Activated CD4-positive, CD25-positive, alpha-beta regulatory T cell treated with anti-CD3 and anti-CD28 coated beads, Interleukin-2, amount 50 U/mL, for 24 hours (primary cell): ENCODE measurements at places on chromosomes 1 and 21.

DNA sequence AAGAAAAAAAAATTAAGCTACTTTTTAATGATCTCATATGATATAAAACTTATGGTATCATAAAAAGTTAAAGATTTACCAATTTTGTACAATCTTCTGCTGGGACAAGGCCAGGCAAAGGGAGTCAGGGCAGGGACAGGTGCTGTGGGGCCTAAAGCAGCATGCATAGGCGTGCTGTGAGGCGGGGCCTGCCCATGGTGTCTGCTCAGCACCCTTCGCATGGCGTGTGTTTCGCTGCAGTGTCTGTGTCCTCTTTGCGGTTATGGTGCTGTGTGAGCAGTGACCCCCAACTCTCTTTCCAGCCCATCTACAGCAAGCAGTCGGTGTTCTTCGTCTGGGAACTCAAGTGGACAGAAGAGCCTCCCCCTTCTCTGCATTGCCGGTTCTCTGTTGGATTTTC lies 13.4 kb upstream of the PWP2 start:
- no peak for ATAC-seq

DNA sequence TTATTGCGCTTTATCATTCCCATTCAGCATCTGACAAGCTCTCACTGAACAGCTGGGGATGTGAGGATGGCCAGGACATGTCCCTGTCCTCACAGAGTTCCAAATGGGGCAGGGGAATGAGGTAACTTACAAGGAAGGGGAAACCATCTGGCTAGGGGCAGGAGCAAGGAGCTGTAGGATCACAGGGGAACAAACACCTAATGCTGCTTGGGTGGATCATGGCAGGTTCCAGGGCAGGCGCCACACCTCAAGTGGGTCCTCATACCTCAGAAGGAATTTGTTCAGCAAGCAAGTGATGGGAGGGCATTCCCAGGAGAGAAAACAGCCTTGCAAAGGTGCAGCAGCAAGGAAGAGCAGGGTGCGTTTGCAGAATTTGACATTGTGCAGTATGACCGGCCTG lies 35.1 kb upstream of the GRIK3 start:
- no peak for ATAC-seq

- ATAC-seq, result no peak
Measured at GRCh38 chr1:158864595-158864994, 33.4 kb downstream of the MNDA start.

DNA sequence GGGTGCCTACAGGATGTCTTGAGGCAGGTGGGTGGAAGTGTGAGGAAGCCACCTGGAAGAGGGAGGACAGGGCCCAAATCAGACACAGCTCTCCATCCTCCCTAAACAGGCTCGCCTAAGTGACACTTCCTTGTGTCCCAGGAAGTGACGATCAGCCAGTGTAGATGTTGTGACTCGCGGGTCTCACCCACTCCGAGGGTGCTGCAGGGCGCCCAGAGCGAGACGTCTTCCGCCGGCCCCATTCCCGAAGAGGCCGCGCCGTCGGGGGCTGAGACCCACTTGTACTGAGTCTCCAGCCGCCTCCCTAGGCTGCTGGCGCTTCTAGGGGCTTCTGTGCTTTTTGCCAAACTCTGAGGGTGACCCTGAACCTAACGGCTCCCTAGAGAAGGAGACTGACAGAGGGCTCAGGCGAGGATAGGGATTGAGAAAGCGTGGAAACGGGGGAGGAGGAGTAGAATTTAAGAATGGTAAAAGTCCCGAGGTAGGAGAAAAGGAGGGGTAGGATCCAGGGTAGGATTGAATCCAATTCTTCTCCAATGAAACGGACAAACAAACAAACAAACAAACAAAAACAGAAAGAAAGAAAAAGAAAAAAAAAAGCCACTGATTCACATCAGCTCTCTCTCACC lies 543 bp upstream of the MARK1 start:
- peak; percentile 11 for ATAC-seq

- ATAC-seq, result no peak
Measured at GRCh38 chr1:82836973-82837680, 1036.4 kb downstream of the ADGRL2 start.

GRCh38 chr1:39842836-39843235 lies 40.5 kb downstream of the TRIT1 start:
- no peak for ATAC-seq

GRCh38 chr1:65503427-65503826 lies 83.0 kb downstream of the LEPR start:
- ATAC-seq, result no peak

DNA sequence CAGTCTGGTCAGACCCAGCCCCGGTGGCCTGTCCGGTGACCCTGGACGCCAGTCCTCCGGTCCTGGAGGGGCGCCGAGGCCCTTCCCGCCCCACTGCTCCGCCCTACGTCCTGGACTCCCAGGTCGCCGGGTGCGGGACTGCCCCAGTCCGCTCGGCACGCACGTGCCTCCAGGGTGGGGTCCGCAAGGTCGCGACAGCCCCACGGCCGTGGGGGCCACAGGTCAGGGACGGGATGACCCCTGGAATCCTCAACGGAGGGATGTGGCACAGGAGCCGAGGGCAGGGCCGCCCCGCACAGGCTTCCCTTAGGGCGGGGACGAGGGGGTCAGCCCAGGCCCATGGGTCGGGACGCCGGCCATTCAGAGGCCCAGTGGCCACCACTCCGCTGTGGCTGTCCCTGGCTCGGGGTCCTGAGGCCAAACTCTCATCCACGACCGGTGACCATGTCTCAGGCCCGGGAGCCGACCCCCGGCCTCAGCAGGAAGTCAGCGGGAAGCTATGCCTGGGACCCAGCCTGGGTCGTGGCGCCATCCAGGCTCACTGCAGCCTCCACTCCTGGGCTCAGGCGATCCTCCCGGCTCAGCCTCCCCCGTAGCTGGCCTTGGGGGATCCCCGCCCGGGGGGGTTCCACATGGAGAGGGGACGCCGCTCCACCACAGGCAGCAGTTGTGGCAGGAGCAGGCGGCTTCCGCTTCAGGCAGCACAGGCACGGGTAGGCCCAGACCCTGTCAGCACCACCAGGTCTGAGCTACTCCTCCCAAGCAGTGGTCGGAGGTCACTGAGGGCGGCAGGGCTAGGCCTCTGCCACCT lies 599 bp upstream of the TMEM240 start:
- no peak for ATAC-seq

GRCh38 chr1:247054992-247055415 lies 23.6 kb downstream of the ZNF670 start:
- no peak for ATAC-seq

- ATAC-seq, result no peak
Measured at GRCh38 chr1:169122976-169123375, 16.5 kb downstream of the ATP1B1 start.

DNA sequence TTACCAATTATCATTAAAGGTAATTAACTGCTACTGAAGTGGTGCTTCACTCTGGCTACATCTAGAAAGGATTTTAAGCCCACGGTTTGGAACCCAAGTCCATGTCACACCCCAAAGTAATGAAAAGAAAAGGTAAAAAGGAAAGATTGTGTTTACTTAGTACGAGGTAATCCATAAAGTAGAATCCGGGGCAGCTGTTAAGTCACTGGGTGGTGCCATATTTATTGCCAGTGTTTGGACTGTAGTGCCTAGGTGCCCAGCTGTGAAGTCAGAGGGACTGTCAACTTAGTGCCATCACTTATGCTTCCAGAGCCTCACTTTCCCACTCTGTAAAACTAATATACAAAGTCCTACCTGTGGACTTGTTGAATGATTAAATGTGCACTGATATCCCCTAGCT lies 52.2 kb upstream of the GRHL3 start:
- ATAC-seq, result no peak

DNA sequence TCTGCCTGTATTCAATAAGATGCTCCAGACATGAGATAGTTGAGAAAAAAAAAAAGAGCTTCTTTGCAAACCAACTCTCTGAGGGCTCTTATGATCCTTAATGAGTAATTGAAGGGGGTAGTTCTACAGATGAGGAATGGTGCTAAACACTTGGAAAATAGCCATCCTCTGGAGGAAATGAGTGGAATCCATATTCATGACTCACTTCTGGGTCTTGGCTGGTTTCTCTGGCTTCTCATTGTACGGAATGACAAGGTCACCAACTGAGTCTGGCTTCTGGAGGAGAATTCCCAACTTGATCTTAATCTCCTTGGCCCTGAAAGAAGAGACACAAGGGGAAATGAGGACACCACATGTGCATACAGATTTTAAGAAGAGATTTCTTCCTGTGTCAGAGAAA lies 34.7 kb downstream of the RGS5 start:
- ATAC-seq, result no peak

- ATAC-seq, result no peak
Measured at GRCh38 chr1:89179343-89179742, 3.5 kb upstream of the GBP7 start.

- no peak for ATAC-seq
Measured at GRCh38 chr1:77655431-77655974, 27.0 kb downstream of the ZZZ3 start.

DNA sequence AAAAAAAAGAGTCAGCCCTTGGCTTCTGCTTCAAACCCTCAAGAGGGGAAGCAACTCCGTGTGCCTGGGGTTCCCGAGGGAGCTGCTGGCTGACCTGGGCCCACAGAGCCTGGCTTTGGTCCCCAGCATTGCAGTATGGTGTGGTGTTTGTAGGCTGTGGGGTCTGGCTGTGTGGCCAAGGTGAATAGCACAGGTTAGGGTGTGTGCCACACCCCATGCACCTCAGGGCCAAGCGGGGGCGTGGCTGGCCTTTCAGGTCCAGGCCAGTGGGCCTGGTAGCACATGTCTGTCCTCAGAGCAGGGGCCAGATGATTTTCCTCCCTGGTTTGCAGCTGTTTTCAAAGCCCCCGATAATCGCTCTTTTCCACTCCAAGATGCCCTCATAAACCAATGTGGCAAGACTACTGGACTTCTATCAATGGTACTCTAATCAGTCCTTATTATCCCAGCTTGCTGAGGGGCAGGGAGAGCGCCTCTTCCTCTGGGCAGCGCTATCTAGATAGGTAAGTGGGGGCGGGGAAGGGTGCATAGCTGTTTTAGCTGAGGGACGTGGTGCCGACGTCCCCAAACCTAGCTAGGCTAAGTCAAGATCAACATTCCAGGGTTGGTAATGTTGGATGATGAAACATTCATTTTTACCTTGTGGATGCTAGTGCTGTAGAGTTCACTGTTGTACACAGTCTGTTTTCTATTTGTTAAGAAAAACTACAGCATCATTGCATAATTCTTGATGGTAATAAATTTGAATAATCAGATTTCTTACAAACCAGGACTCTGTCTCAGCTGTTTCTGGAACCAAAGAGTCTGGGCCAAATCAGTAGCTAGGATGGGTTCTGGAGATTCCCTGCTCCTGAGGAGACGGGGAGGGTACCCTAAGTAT lies 26.8 kb upstream of the KDM4A start:
- ATAC-seq, result no peak

GRCh38 chr21:33418691-33419090 lies 15.5 kb downstream of the IFNGR2 start:
- no peak for ATAC-seq

- no peak for ATAC-seq
Measured at GRCh38 chr1:41272601-41273000, 30.5 kb upstream of the SCMH1 start.

GRCh38 chr1:98963064-98963758 lies 41.5 kb downstream of the PLPPR5 start:
- no peak for ATAC-seq

- ATAC-seq, result peak; percentile 94
Measured at GRCh38 chr1:234656944-234657654, 47.1 kb upstream of the IRF2BP2 start.

DNA sequence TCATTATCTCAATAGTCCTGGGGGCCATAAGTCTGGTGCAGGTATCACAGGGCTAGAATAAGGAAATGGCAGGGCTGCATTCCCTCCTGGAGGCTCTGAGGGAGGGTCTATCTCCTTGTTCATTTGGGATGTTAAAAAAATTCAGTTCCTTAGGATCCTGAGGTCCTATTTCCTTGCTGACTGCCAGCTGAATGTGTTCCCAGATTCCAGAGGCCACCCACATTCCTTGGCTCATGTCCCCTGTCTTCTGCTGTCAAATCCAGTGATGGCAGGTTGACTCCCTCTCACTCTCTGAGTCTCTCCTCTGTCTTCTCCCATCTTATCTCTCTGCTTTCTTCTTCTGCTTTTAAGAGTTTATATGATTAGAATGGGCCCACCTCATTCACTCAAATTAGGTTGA lies 400.6 kb downstream of the PTPRU start:
- ATAC-seq, result no peak

- ATAC-seq, result no peak
Measured at GRCh38 chr1:46406881-46407608, 12.9 kb downstream of the FAAH start.

GRCh38 chr1:9267352-9267686 lies 25.4 kb upstream of the SPSB1 start:
- no peak for ATAC-seq

GRCh38 chr1:91757763-91758460 lies 128.0 kb downstream of the TGFBR3 start:
- no peak for ATAC-seq

- ATAC-seq, result peak; percentile 43
Measured at GRCh38 chr1:218330043-218330623, 15.0 kb upstream of the TGFB2 start.

DNA sequence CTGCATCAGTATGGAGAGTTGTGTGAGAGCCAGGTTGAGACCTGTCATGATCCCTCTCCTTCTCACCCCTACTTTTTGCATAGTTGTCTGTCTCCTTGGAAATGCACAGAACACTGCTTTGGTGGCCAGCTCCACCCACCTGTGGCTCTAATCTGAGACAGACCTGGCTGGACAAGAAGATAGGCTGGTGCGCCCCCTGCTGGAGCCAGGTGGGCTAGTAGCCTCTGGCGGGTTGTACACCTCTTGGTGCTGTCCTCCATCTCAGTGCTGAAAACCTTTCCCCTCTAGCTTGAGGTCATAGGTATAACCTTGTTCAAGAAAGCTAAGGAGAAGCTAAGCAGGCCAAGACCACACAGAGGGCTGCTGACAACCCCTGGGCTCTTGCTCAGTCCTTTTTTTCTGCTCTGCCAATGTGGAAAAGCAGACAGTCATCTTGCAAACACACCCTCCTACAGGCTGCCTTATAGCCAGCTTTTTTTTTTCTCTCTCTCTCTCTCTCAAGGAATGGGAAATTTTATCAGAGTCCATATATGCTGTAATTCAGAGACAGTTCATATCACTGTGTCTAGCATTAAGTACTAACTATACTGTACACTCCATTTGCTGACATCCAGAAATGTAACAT lies 58.8 kb upstream of the SPATA6 start:
- no peak for ATAC-seq

GRCh38 chr1:115529216-115529897 lies 112.4 kb upstream of the VANGL1 start:
- no peak for ATAC-seq

- ATAC-seq, result no peak
Measured at GRCh38 chr1:97920276-97920831, 480 bp downstream of the DPYD start.

DNA sequence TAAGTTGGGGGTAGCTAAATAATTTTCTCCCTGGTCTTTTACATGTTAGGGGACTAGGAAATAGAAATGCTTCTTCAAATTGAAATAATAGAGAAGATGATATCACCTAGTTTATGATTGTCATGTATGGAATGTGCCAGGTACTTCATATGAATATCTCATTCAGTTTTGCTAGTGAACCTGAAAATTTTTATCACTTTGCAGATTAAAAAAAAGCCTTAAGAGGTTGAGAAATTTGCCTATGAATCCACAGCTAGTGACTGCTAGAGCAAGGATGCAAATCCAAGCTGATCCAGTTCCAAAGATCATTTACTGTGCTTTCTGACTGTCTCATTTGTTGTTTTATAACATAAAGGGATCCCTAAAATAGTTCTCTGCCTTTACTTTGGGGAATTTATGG lies 24.7 kb downstream of the RNF2 start:
- no peak for ATAC-seq
